ENCODE measurements at places on chromosomes 11 and 22.

GRCh38 chr22:38267086-38267485 lies 5.7 kb downstream of the TMEM184B start:
- DNase-seq, result no peak

- no peak for DNase-seq
Measured at GRCh38 chr22:43399338-43399979, 12.4 kb upstream of the MPPED1 start.

DNA sequence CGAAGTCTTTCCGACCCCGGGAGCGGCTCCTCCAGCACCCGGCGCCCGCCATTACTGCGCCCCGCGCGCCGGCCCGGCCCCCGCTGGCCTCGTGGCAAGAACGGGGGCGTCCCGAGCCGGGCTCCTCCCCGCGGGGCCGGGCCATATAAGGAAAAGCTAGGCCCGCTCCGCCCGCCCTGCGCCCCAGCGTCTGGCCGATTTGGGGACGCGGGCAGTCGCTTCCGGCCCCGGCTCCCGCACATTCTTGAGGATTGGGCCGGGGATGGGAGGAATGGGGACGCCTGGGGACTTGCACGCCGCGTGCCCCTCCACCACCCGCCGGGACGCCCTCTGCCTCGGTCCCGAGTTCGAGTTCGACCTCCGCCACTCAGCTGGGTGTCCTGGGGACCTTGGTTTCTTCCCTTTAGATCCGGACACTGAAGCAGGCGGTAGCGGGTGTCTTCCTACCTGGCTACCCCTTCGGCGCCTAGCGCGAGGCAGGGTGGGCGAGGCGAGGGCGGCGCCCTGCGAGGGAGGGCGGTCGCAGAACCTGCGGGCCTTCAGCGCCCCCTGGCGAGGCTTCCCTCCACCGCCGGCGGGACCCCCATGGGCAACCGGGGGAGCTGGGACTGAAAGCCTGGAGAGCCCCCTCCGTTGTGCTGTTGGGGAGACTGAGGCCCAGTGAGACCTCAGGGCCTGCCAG lies 3.8 kb downstream of the SMTN start:
- peak; percentile 95 for DNase-seq

- DNase-seq, result no peak
Measured at GRCh38 chr11:103317118-103317517, 207.9 kb downstream of the DYNC2H1 start.

GRCh38 chr11:27807596-27807995 lies 107.3 kb upstream of the BDNF start:
- no peak for DNase-seq

DNA sequence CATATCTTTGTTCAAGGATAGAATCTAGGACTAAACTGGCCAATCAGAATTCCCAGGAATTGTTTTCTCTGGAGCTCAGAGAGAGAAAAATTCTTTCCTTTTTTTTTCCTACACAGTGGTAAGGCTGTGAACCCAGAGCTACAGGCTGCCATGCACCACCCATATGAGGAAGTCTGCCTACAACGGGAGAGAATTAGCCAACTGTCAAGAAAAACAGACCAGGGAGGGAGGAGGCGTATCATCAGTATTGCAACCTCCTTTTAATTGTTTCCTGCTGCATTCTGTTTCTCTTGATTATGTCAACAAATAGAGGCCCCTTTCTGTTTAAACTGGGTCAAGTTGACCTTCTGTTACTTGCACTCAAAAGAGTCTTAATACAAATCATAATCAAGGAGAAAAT lies 176.5 kb upstream of the UBASH3B start:
- no peak for DNase-seq

- DNase-seq, result peak; percentile 90
Measured at GRCh38 chr11:117316197-117316961, at the start of gene BACE1. BACE1 (minus strand) TSS chr11:117316256; CDS start chr11:117315795, 461 bp downstream.

DNA sequence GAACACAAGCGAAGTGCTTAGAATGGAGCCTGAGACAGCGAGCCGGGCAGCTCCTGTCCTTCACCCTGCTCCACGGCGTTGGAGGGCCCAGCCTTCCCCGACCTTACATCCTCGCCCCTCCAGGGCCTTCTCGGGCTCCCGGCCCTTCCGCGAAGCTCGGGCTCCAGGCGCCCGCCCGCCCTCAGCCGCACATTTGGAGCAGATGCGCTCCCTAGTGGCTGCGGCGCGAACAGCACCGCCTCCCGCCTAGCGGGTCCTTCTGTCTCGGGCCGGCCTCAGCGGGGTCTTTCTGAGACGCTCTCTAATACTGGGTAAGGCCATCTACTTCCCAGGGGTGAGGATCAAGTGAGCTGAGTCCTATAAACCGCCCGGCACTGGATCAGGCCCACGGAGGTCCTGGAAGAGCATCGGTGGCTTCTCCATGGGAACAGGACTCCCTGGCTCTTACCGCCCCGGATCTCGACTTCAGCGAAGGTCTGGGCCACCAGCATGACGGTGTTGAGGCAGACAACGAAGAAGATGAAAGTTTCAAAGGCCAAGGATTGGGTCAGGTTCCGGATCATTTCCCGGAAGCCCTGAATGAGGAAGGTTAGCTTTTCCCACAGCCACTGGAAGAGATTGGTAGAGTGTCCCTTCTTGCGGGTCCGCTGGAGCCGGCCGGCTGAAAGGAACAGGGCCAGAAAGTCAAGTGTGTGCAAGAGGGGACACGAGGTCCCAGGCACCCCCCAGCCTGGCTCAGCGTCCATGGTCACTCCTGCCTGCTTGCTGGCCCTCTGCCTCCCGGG lies 3.7 kb downstream of the CATSPER1 start:
- DNase-seq, result peak; percentile 85

DNA sequence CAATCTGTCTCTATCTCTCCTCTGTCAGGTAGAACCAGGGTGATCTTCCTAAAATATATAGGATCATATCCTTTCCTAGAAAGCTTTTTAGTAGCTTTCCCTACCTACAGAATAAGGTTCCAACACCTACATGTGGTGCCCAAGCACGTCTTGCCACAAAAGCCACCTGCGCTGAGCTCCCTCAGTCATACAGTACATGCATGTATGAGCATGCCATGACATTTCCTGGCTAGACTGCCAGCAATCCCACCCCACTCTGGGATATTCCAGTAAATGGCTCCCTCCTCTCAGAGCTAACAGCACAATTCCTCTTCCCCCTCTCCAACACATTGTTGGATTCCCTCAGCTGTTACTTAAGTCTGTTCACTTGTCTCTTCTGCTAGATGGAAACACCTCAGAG lies 398.0 kb downstream of the TENM4 start:
- no peak for DNase-seq

GRCh38 chr11:109815500-109816150 lies 277.6 kb upstream of the ZC3H12C start:
- no peak for DNase-seq

- DNase-seq, result peak; percentile 75
Measured at GRCh38 chr11:1508491-1508891, 21.9 kb upstream of the MOB2 start.

- DNase-seq, result no peak
Measured at GRCh38 chr22:24232124-24232523, 12.8 kb downstream of the GGT5 start.

GRCh38 chr22:33829546-33830280 lies 90.6 kb downstream of the LARGE1 start:
- DNase-seq, result no peak

DNA sequence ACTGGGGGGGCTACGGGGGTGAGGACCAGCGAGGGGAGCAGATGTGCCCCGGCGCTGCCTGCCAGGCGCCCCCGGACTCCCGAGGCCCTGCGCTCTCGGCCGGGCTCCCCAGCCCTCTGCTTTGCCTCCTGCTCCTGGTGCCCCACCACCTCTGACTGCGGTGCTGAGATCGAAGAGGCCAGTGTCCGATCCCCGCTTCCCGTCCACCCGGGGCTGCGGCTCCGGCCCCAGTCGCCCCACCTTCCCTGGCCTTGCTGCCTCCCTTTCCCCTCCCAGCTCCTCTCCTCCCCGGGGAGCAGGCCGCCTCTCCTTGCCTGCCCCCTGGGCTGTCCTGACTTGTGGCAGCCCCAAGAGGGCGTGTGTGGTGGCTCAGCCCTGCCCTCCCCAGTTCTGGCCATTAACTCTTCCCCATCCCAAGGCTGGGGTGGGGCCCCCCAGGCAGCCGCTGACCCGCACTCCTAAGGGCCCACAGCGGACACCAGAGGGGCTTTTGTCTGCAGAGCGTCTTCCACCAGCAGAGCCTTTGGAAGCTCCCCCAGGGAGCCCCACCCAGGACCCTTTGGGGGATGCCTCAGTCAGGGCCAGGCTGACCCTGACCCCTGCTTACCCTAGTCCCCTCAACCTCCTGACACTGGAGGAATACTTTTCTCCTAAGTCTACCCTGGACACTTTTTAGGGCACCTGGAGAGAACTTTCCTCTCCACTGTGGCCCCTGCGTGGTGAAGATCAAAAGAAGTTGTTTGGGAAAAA lies 16.6 kb downstream of the RTN4RL2 start:
- no peak for DNase-seq

DNA sequence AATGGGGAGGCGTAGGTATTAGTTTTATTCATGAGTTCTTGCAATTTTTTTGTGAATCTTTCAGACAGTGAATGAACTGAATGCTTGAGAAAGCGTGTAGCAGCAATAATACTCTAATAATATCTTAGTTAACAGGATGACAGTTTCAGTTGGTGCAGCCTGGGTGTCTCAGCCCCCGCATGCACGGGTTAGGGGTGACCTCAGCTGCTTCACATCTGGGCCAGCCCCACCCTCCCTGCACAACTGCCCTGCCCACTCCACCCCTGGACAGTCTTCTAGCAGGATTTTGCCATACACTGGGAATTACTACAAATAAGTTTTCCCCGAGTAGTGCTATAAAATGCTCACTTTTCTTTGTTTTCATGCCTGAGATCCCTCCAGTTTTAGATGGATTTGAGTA lies 83.2 kb downstream of the ST3GAL4 start:
- DNase-seq, result no peak

DNA sequence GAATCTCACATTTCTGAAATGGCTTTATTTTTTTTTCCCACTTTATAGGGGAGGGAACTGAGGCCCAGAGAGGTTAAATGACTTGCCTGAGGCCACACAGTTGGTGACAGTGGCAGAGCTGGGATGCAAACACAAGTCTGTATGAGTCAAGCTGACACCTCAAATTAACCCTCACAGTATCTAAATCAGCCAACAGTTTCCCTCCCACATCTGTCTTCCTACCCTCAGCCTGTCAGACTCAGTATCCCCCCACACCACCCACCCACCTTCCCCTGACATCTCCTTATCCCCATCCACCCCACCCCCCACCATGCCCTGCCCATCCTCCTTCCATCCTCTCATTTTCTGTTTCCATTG lies 95.2 kb downstream of the TP53I11 start:
- no peak for DNase-seq

- no peak for DNase-seq
Measured at GRCh38 chr11:71334191-71334590, 81.8 kb upstream of the SHANK2 start.

DNA sequence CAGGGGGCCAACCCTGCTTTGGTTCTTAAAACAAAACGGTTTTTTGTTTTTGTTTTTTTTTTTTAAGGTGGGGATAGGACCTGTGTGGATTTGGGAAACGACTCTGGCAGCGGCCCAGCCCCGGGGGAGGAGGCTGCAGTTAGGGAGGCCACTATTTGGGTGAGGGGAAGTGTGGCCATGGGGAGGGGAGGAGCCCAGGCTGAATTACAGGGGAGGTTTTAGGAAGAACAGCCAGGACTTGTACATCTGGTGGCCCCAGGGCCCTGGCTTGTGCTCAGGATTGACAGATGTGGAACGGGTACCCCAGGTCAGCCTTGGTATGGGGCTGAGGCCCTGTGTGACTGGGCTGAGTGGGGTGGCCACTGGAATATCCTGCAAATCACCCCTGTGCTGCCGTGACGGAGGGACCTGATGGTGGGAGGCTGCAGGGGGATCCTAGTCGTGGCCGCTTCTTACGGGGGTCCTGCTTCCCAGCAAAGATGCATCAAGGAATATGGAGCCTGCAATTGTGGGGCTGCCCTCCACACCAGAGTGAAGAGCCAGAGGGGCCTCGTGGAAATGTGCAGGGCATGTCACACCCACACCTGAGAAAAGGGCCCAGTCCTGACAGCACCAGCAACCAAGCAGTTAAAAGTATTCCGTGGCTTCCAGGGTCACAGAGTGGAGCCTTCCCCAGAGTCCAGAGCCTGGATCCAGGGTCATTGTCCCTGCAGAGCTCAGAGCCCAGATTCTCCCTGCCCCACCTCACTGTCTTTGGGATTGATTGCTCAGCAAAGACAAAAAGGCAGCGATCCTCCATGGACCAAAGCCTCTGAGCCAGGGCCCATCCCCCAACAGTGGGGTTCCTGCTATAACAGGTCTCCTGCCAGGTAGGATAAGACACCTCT lies 55.2 kb upstream of the WNT7B start:
- peak; percentile 24 for DNase-seq

DNA sequence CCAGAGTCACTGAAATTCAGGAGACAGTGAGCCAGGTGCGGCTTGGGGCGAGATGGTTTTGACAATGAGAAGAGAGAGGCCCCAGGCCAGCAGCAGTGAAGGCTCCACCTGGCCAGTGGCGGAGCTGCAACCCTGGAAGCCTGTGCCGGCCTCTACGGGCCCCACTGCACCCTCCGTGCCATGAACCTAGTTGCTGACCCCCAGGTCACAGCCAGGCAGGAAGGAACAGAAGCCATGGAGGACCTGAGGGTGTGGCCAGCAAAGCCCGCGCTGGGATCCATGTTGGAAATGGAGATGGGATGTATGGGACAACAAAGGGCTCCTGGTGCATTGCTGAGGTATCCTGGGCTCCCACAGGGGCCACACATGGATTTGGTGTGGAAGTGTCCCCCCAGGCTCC lies 1528.5 kb downstream of the BRD1 start:
- no peak for DNase-seq

DNA sequence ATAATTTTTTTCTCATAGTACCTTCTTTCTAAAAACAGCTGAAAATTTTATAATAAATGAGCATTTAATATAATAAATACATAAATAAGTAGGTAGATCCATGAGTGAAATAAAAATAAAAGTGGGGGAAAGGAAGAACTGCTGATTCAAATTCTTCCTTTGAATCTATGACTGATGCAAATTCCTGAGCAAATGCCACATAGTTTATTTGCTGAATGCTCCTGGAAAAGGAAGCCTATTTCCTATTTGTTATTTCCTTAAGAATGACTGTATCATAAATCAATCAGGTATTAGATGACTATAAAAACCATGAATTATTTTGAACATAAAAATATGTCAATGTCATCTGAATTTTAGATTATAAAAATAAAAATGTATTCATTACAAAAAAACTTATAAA lies 16.6 kb downstream of the BTBD10 start:
- no peak for DNase-seq

DNA sequence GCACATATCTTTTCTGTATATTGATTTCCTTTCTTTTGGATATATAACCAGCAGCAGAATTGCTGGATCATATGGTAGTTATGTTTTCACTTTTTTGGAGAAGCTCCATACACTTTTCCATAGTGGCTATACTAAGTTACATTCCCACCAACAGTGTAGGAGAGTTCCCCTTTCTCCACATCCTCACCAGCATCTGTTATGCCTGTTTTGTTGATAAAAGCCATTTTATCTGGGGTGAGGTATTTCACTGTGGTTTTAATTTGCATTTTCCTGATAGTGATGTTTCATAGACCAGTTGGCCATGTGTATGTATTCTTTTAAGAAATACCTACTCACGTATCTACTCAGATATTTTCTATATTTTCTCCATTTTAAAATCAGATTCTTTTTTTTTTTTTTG lies 419.3 kb upstream of the FAT3 start:
- no peak for DNase-seq

GRCh38 chr11:121318848-121319834 lies 26.6 kb downstream of the SC5D start:
- no peak for DNase-seq

All from tibial artery (tissue), 4 donors.